Astrocyte of the spinal cord (primary cell): ENCODE measurements at places on chromosomes 3 and 15.

GRCh38 chr3:14761121-14761672 lies 57.6 kb upstream of the FGD5 start:
- no peak for DNase-seq

GRCh38 chr3:190502946-190503345 lies 10.9 kb upstream of the IL1RAP start:
- no peak for DNase-seq

DNA sequence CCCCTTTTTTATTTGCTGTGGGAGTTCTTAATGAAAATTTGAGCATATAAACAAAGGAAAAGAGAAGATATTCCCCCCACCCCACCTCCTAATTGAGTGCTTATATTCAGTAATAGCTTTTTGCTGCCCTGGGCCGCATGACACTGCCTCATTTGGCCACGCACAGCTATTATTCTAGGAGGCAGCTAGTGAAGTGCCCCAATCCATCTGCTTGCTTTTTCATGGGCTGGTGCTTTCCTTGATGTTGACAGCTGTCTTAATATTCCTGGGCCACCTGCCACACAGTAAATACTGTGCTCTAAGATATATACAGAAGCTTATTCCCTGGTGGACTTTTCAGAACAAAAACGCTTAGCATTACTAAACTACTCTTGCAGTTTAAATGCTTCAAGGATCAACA lies 3.8 kb upstream of the CRYBG3 start:
- DNase-seq, result no peak

DNA sequence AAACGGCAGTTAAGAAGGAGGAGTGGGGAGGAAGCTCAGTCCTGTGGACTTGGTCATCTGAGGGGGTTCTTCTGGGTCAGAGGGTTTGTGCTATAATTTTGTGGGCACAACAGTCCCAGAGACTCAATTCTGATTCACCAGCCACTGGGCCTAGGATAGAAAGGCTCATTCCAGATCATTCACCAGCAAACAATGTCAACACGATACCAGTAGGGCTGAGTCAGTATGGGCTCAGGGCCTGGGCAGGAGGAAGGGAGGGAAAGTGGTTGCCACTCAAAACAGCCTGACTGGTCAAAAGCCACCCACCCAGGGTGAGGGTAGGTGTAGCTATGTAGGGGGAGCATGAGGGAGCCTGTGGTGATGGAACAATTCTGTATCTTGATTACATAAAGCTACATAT lies 86.9 kb upstream of the MEX3B start:
- DNase-seq, result peak; percentile 89

DNA sequence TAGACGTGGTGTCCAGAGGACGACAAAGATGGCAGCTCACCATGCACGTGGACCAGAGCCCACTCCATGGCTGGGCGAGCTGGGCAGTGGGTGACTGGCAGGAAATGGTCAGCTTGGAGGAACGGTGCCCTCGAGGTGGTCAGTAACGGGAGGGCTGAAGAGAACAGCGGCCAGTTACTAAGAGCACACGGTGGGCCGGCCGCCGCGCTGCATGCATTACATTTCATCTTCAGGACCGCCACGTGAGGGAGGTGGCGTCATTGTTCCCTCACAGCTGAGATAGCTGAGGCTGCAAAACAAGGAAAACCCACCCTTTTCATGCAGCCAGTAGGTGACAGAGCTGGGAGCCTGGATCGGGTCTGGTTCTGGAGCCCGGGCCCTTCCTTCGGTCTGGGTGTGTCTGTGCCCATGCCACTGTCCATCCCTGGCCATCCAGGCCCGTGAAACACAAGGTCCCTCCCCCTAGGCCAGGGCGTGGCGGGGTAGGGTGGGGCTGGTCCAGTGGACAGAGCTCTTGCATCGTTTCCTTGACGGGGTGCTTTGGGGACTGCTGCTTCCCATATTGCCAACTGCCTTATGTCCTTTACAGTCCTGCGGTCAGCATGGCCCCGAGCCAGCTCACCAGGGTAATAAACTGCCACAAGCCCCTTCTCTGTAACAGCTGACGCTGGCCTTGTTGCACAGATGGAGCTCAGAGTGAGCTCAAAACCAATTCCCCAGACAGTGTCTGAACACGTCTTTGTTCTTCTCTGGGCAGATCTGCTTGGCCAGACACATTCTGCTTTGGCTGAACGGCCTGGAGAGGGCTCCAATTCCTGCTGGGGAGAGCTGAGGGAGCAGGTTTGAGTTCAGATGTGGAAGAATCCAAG lies 51.8 kb downstream of the RGMA start:
- peak; percentile 53 for DNase-seq

GRCh38 chr15:58476525-58477162 lies 44.9 kb downstream of the LIPC start:
- no peak for DNase-seq

DNA sequence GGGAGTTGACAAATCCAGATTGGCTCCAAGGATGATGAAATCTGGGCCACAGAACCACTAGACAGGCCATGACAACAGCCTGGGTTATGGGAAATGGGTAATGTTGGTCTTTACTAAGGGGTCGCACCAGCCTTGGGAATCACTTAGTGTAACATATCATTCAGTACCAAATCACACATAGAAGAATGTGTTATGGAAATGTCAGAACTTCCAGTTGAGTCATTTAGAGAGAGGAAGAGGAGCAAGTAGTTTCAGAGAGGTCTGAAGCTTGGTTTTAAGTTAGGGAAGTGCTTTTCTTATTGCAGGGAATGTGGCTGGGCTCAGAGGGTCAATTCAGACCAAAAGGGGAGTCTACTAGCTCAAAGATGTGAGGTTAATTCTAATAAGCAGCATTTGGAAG lies 241.6 kb upstream of the ZPLD1 start:
- no peak for DNase-seq

GRCh38 chr3:143771258-143771657 lies 77.0 kb downstream of the SLC9A9 start:
- no peak for DNase-seq

DNA sequence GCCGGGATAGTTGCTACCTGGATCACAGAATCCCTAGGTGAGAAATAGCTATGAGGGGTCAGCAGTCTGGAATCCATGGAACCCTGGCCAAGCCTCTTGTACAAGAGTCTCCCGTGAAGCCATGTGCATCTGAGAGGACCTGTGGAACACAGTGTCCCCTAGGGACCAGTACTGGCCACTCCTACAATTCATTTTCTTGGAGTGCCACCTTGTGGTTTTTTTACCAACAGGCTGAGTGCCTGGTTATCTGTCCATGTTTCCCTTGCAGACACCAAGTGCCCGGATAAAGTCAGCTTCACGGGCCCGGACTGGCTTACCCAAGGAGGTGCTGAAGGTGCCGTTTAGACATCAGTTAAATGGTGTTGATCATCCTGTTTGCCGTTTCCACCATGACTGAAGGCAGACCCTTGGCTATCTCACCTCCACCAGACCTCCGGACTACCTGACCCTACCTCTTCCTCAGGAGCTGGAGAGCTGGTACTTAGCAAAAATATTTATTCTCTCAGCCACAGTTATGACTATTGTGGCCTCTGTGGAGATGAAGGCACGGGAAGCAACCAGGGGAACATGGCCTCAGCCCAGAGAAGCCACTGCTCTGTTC lies 93.9 kb downstream of the RBPMS2 start:
- peak; percentile 69 for DNase-seq

GRCh38 chr3:17745301-17745700 lies 2.9 kb upstream of the TBC1D5 start:
- no peak for DNase-seq

GRCh38 chr3:133206921-133207320 lies 168.7 kb downstream of the TMEM108 start:
- no peak for DNase-seq
